ENCODE measurements at places on chromosomes 1 and 21.

DNA sequence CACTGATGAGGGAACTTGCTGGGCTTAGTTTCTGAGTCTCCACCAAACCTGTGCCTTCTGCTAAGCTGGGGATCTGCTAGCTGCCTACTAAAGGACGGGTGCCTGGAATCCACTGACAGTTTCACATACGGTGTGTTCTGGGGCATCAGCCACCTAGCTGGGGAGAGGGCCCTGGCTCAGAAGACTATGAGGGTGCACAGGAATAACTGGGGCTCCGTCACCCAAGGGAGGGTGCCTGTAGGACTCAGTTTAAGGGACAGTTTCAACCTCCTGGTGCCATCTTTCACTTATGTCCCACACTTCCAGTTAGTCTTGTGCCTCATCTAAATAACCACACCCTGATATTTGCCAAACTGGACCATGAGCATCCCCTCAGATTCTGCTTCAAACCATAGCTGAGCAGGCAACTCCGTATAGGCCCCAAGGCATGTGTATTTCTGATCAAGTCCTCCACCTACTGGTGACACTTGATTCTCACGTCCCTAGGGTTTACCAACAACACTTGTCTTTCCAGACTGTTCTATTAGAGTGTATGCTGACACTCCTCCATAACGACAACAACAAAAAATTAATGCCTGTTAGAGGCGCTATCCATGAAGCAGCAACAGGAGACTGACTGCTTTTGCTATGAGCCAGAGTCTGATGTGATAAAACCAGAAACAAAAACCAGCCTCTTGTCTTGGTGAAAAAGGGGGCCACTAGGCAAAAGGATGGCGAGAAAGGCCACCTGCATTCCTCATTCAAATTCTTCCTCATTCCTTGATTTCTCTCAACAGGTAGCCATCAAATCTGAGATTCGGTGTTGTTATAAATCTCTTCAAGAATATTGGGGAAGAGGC, 55.0 kb upstream of the PAXBP1 start:
- DNase-seq = no peak

- DNase-seq = no peak
Measured at GRCh38 chr1:150578272-150579109, 919 bp downstream of the MCL1 start.

DNA sequence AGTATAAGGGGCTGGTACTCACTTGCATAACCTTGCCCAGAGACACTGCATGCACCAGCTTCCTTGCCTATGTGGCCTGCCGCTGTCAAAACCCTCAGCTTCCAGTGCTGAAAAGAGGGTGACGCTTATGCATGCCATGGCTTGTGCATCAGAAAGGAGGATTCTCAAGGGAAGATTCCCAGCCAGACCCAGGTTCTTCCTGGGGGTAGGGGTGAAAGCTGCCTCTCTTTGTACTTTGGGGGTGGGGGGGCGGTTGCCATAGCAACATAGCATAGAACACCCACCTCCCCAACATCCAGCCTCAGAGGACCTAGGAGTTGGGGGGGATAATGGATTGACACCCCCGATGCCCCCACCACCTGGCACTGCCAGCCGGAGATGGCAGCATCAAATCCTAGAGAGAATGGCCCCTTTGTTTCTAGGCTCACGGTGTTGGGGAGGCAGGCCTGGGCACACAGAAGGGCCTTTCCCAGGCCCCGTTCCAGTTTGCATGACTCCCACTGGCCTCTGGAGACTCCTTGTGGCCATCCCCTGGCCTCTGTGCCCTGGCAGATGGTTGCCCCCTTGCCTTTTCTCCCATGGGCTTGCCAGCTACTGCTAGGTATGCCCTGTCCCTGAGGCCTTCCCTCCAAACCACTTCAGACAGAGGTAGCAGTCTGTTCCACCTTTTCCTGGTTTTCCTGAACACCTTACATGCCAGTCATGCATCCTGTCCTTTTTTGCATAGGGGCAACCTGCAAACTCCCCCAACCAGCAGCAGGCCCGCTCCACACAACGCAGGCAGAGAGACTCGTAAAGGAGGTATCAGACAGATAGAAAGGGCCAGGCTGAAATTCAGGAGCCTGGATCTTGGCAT, 44.6 kb downstream of the RHBG start:
- DNase-seq = no peak

- DNase-seq = no peak
Measured at GRCh38 chr1:110163591-110163990, 13.3 kb downstream of the SLC6A17 start.

DNA sequence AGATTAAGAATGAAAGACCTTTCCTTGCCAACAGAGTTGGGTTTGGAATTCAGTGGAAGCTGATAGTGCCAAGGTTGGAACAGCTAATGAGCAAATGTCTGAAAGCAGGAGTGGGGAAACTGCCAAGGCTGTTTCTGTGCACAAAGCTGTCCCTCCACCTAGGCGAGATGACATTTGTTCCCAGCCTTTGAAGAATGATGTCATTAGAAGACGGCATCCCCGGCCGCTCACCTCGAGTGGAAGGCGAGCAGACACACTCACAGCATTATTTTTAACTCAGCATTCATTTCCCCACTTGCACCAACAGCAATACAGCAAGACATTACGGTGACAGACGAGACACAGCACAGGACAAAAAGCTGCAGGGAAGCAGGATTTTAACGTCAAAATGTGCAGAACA, 463.9 kb downstream of the PCP4 start:
- no peak for DNase-seq

- DNase-seq = no peak
Measured at GRCh38 chr1:36482724-36483388, at the start of gene CSF3R. TSS of gene CSF3R (minus strand) at chr1:36482913. CDS start at chr1:36479496, 3,417 bp downstream.

- DNase-seq = no peak
Measured at GRCh38 chr1:212696721-212697331, 2.8 kb downstream of the BATF3 start.

DNA sequence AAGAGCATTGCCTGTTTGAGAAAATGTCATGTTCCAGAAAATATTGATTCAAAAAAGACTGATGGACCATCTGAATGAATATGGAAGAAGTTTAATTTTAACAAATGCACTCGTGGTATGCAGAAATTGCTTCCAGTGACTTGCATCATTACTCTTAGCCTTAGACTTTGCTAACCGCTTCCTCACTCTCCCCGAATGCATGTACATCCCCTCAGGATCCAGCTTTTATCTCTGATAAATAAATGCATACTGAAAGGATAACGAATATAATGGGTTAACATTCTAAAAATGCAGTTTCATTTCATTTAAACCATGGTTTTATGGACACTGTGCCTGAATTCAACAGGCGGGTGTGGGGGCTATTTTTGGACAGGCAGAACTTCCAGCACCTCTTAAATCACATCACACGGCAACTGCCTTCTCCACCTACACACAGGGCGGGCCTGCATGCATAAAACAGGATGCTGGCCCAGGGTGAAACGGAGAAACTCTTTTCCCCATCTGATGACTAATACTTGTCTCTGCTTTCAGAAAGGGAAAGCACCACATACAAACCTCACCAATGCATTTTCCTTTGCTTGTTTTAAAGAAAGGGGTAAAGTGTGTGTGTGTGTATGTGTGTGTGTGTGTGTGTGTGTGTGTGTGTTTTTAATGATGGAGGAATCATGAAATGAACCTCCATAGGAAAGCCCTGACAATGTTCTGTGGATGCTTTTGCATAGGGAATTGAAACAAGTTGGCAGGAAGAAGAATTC, 48.7 kb downstream of the SPAG17 start:
- no peak for DNase-seq

DNA sequence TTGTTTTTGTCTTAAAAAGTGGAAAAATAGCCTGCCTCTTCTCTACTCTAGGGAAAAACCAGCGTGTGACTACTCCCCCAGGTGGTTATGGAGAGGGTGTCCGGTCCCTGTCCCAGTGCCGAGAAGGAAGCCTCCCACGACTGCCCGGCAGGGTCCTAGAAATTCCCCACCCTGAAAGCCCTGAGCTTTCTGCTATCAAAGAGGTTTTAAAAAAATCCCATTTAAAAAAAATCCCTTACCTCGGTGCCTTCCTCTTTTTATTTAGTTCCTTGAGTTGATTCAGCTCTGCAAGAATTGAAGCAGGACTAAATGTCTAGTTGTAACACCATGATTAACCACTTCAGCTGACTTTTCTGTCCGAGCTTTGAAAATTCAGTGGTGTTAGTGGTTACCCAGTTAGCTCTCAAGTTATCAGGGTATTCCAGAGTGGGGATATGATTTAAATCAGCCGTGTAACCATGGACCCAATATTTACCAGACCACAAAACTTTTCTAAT, 35.0 kb upstream of the TDRD10 start:
- DNase-seq = no peak

- no peak for DNase-seq
Measured at GRCh38 chr1:156138458-156138867, 14.9 kb upstream of the SEMA4A start.

DNA sequence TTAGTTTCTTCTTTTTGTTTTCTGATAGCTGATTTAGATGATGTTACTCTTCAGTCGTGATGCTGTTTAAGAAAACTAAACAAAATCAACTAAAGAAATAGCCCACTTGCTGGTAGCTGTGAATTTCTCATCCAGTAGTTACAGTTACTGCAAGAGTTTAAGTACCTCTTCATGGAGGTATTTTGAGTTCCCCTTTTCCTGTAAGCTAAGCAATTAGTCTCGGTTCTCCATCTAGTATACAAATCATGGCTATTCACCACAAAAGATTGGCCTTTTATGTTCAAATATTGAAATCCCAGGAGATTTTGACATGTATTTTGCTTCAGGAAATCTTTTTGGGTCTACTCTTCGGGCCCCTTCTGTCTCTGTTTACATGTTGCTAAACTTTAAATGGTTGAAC, 31.1 kb downstream of the HUNK start:
- DNase-seq = no peak

- no peak for DNase-seq
Measured at GRCh38 chr1:117611121-117611601, 5.3 kb downstream of the TENT5C start.

GRCh38 chr1:68319907-68320306, 87.6 kb upstream of the WLS start:
- no peak for DNase-seq

Measured in activated CD8-positive, alpha-beta memory T cell treated with anti-CD3 and anti-CD28 coated beads for 48 hours (primary cell).